Activated T-helper 1 cell treated with anti-CD3 and anti-CD28 coated beads, Interleukin-12 subunit alpha, Interleukin-12 subunit beta, Interleukin-2, Interleukin-4 antibody, amounts not matched to agents 30 ng/mL and 10 ng/mL and 1 ng/mL, durations not matched to agents 14 hours and 24 hours and 36 hours (primary cell): ENCODE measurements at places on chromosomes 3 and 15.

- DNase-seq: no peak
Observed at GRCh38 chr3:49805897-49806701, 3.0 kb downstream of the INKA1 start.

GRCh38 chr3:56342475-56342874 lies 125.8 kb downstream of the ERC2 start:
- DNase-seq: no peak

GRCh38 chr15:100790786-100791265 lies 88.8 kb upstream of the ALDH1A3 start:
- DNase-seq: no peak

DNA sequence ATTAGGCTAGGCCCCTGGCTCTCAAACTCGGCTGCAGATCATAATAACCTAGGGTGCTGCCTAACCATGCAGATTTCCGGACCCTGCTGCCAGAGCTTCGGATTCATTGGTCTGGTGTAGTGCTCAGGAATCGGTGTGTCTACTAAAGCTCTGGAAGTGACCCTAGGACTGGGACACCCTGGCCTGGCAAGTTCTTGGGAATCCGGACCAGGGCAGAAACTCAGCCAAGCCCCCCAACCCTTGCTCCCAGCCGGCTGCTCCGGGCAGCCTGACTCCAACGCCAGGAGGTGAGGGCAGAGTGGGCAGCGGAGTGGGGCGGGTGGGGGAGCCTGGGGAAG lies 23.0 kb downstream of the IGDCC3 start:
- DNase-seq: no peak

DNA sequence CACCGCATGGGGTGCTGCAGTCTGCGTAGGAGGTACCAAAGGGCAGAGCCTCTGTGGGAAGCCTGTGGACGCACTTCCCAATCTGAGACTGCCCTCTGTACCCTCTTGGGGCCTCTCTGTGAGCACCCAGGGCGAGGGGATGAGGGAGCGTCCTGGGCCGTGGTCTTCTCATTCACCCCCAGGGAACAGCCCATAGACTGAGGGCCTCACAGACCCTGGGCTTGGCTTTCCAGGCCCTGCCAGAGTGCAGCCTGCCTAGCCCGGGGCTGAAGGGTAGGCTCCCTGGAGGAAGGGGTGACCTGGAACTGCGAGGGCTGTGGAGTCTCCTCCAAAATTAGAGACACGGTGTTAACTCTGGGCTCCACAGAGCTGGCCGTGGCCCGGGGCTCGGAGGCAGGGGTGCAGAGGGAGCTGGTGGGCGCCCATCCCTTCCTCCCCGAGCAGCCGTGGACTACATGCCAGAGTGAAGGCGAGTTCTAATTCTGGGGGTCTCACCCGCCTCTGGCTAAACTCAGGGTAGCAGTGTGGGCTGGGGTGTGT lies 468 bp upstream of the SPTBN5 start:
- DNase-seq: no peak

- DNase-seq: no peak
Observed at GRCh38 chr3:123741041-123741511, 143.1 kb downstream of the MYLK start.

- DNase-seq: no peak
Observed at GRCh38 chr15:79179108-79179561, 88.6 kb upstream of the RASGRF1 start.

DNA sequence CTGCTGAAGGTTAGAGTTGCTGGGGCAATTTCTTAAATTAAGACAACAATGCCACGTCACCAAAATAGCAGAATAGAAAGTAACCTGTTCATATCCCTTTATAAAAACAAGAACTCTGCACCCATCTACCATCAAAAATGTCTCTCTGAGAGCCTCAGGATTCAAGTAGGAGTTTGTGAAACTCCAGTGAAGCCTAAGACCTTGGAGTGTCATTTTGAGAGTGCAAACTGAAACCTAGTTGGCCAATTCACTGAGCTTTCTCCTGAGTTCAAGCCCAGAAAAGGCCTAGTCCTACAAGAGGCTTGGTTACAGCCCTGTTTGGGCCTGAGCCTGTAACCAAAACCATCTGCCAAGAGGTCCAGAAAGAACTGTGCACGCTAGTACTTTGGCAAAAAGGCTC lies 335.1 kb downstream of the EFHB start:
- no peak for DNase-seq

- DNase-seq: no peak
Observed at GRCh38 chr3:177932750-177933660, 603.2 kb upstream of the KCNMB2 start.

GRCh38 chr3:195708626-195709481 lies 11.9 kb upstream of the MUC20 start:
- DNase-seq: no peak

- DNase-seq: no peak
Observed at GRCh38 chr3:109952924-109953323, 615.6 kb upstream of the DPPA4 start.

- DNase-seq: no peak
Observed at GRCh38 chr15:69979783-69980182, 117.9 kb downstream of the TLE3 start.

- no peak for DNase-seq
Observed at GRCh38 chr3:68239542-68239941, 585.1 kb upstream of the SUCLG2 start.

- no peak for DNase-seq
Observed at GRCh38 chr3:136676009-136676408, 76.2 kb downstream of the STAG1 start.

DNA sequence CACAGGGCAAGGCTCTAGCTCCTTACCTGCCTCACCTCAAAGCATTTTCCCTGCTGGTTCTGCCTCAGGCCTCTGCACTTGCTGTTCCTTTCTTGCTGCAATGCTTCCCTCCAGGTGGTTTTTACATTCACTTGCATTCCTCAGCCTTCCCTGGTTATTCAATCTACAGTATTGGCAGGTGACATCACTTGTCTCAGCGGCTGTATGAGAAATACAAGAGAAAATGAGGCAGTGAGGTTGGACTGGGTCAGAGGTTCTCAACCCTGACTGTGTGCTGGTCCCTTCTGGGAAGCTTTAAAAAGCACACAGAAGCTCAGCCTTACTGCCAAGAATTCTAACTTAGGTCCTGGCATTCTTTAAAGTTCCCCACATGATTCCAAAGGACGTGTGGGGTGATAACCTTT lies 26.7 kb downstream of the SIAH2 start:
- DNase-seq: no peak

- no peak for DNase-seq
Observed at GRCh38 chr15:48336940-48337339, 5.7 kb downstream of the DUT start.

- no peak for DNase-seq
Observed at GRCh38 chr3:146507331-146508120, 36.9 kb downstream of the PLSCR1 start.

DNA sequence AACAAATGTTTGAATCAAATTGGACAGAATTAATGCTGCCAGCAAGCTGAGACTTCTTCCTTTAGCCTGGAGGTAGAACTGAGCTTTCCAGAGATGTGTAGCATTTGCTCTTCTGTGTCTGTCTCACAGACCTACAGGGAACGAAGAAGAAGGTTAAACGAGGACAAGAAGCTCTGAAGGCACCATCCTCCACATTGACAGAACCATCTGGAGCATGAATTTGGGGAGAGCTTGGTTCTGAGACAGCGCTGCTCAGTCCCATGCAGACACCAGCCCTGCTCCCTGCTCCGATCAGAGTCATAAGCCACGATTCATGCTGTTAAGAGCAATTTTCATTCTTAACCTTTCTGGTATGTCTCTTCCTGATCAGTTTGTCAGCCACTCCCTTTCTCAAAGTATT lies 7.7 kb upstream of the KY start:
- DNase-seq: no peak

- DNase-seq: no peak
Observed at GRCh38 chr3:135190658-135191057, 395.6 kb downstream of the EPHB1 start.

- DNase-seq: no peak
Observed at GRCh38 chr3:72185549-72186399, 400.8 kb upstream of the PROK2 start.

DNA sequence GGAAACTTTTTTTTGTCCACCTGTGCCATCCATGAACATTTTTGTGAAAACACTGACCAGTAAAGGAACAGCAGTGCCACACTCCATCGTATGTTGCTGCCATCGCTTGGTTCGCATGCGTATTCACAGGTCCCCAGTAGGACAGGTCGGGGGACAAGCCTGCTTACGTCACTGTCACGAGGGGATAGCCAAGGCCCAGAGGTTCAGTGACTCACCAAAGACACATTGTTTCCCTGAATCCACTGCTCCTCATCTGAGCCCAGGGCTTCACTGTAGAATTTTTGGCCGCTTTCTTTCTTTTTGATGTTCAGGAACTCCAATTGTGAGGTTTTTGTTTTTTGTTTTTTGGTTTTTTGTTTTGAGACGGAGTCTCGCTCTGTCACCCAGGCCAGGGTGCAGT lies 5.9 kb downstream of the ADPRH start:
- no peak for DNase-seq

GRCh38 chr3:46095307-46095706 lies 68.0 kb upstream of the XCR1 start:
- DNase-seq: no peak

GRCh38 chr3:157958457-157958856 lies 147.8 kb downstream of the SHOX2 start:
- no peak for DNase-seq

- no peak for DNase-seq
Observed at GRCh38 chr3:173396191-173397041, 1.1 kb upstream of the NLGN1 start.

DNA sequence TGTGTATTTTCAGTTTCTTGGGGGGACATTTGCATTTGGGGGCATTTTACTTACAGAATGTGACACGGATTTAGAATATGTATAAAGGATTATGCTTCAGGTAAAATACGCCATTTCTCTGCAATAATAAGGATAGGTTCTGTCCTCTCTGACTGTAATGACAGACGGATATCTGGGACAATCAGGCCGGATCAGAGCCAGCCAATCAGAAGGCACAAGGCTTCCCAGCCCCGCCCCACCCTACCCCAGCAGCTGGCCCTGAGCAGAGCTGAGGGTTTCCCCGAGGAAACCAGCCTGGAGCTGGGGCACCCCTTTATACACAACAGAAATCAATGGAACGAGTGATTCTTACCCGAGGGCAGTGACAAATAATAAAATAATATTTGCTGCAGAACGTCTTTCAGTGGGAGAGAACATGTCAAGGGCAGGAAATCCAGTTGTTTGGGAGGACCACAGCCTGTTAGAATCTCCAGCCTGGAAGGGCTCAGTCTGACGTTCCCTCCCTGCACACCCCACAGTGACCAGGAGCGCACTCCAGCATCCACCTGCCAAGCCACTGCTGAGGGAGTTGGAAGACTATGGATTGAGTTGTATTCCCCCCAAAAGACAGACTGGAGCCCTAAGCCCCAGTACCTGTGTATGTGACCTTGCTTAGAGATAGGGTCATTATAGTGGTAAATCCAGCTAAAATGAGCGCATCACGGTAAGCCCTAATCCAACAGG lies 30.3 kb upstream of the SEC13 start:
- no peak for DNase-seq

DNA sequence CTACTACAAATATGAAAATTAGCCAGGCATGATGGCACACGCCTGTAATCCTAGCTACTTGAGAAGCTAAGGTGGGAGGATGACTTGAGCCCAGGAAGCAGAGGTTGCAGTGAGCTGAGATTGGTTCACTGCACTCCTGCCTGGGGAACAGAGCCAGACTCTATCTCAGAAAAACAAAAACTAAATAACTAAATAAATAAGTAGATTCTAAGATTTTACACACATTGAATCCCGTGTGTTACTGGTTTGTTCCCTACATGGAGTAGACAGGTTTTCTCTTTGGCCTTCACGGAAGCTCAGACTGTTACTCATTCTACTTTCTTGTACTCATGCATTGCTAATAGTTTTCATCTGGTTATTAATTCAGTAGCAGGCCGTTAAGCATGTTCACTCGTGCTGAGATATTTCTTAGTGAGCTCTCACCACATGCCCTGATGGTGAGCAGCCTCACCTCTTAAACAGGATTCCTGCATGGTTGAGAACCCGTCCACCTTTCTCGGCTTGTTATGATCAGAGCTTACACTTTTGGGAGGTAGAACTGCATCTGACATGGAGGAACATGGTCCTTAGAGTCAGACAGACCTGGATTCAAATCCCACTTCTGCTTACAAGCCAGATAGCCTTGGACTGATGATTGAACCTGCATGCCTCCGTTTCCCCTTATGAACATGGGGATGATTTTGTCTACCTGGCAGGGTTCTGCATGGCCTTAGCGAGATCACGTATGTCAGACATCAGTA lies 49.1 kb downstream of the CMTM7 start:
- DNase-seq: no peak

DNA sequence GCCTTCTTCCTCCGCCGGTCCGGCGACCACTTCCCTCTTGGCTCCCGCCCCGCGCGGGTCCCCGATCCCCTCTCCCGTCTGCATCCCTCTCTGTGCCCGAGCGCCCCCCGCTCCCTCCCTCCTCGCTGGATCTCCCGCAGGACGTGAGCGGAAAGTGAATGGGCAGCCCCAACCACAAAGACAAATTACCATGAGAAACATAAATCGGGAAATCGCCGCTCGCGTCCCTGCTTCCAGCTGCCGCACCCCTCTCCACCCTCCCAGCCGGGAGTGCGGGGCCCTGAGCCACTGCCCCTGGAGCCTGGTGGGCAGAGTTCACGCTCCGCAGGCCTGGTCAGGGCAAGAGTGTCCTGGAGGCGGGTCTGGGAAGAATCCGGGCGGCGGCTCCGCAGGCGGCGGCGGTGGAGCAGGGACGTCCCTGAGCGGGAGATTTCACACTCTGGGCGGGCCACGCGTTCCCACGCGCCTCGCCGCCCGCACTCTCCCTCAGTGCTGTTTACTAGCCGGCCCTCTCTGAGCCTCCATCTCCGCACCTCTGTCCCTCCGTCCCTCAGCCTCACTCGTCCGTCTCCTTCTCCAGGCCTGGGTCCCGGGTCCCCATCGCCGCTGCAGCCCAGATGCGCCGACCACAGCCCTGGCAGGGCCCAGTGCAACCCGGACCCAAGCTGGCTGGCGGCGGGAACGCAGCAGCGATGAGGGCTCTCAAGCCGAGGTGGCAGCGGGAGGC lies 835 bp downstream of the SEMA5B start:
- no peak for DNase-seq

GRCh38 chr15:28978011-28978378 lies 92.2 kb downstream of the APBA2 start:
- DNase-seq: no peak

- no peak for DNase-seq
Observed at GRCh38 chr3:20772869-20773268, 586.9 kb upstream of the SGO1 start.

- DNase-seq: no peak
Observed at GRCh38 chr15:57217778-57218598, 158.3 kb upstream of the CGNL1 start.
